ENCODE measurements at places on chromosomes 3 and 15. TPM values are rescaled to one million over a fixed set of nuclear protein-coding genes. Genes with fewer than 3 reads are reported as not detected.
A peak's percentile ranks its signal among the peaks of the same experiment; 100 is the strongest.

- no peaks in the 10 kb centered on the region for H3K4me1 ChIP-seq
- H3K4me3 ChIP-seq = no peak overlapping the region
- H3K27me3 ChIP-seq = no peaks in the 10 kb centered on the region
- H3K36me3 ChIP-seq = no peaks in the 10 kb centered on the region
These were observed 43.1 kb downstream of the SAMMSON start for GRCh38 chr3:70042641-70043040.

DNA sequence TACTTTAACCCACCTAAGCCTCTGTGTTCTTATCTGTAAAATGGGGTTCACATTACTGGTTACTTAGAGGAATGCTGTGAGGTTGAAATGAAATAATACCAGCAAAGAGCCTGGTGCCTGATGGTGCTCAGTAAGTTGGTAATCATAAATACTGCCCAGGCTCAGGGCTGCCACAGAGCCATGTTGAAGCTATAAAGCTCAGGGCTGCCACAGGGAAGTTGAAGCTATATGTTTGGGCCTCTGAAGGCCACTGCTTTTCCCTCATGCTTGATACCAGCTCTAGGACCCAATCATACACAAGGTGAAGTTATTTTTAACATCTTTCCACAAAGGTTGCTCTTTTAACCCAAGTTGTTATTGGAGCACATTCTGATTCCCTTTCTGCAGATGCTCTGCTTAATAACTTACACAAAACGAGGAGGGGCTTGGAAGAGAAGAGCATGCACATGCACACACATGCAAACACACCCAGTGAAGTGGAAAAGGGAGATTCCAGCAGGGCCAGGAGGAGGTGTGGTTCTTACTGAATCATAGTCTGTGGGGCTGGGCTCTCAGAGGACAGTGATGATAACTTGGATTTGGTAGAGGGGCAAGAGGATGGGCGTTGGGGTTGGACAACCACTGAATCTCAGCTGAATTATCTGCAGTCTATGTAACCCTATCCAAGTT, 17.4 kb downstream of the PARP14 start:
- no peak overlapping the region for H3K27ac ChIP-seq
- no peak overlapping the region for H3K4me3 ChIP-seq
- H3K36me3 ChIP-seq = peaks cover 70% of the 10 kb centered on the region
- H3K27me3 ChIP-seq = no peaks in the 10 kb centered on the region

ACAN gene
- total RNA-seq = not detected

- no peak overlapping the region for H3K4me3 ChIP-seq
- H3K27ac ChIP-seq = no peak overlapping the region
- no peaks in the 10 kb centered on the region for H3K4me1 ChIP-seq
- no peak for DNase-seq
- H3K27me3 ChIP-seq = no peaks in the 10 kb centered on the region
These were observed 87.5 kb downstream of the CD200R1L start for GRCh38 chr3:112759210-112759609.

CLK3 gene
- 167 TPM for total RNA-seq

ARL14 gene
- total RNA-seq = not detected

- no peak overlapping the region for H3K27ac ChIP-seq
- no peaks in the 10 kb centered on the region for H3K27me3 ChIP-seq
- no peak overlapping the region for H3K4me3 ChIP-seq
These were observed 413.9 kb downstream of the RBMS3 start for GRCh38 chr3:29694783-29695182.

TLR9 gene
- 2.3 TPM for total RNA-seq

- H3K36me3 ChIP-seq = no peaks in the 10 kb centered on the region
- H3K27ac ChIP-seq = no peak overlapping the region
- no peak for DNase-seq
- no peaks in the 10 kb centered on the region for H3K27me3 ChIP-seq
- no peaks in the 10 kb centered on the region for H3K4me1 ChIP-seq
- H3K4me3 ChIP-seq = no peak overlapping the region
These were observed 147.1 kb downstream of the NUP210 start for GRCh38 chr3:13272831-13273603.

DNA sequence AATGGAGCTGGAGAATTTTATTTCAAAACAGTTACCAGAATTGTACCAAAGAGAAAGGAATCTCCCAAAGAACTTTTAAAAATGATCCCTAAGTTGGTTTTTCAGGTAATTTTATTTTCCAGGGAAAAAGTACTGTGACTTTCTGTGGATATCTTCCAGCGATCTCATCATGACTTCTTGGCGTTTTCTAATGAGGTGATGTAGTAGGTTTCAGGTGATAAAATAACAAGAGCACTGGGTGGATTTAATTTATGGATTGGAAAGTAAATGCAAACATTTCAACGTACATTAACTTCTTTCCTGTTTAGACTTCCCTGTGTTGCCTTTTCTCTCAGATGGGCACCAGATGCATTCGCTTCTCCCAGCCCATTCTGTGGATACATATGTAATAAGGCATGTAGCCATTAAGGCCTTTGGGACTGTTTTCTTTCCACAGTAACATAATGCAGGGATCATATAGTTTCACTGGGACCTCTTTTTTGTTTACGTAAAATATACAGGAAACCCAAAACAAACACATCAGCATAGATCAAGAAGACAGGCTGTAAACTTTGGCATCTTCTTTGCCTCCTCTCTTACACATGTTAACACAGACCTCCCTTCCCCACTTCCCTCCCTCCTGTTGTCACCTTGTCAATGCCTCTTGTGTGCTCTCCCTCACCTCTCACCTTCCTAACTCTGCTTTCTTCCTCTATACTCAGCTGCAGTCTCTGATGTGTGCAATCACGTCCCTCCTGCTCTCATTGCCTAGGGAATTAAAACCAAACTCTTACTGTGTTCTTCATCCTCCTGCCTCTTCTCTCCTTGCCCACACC, 13.0 kb downstream of the PHLDB2 start:
- no peaks in the 10 kb centered on the region for H3K27me3 ChIP-seq
- H3K4me1 ChIP-seq = no peaks in the 10 kb centered on the region
- H3K36me3 ChIP-seq = no peaks in the 10 kb centered on the region
- DNase-seq = no peak
- H3K4me3 ChIP-seq = no peak overlapping the region

CISH gene
- 14.7 TPM for total RNA-seq

- no peak overlapping the region for H3K4me3 ChIP-seq
- no peaks in the 10 kb centered on the region for H3K27me3 ChIP-seq
- no peak for DNase-seq
- no peak overlapping the region for H3K27ac ChIP-seq
- H3K36me3 ChIP-seq = no peaks in the 10 kb centered on the region
These were observed 324.6 kb downstream of the EPHA6 start for GRCh38 chr3:97138914-97139541.

DNA sequence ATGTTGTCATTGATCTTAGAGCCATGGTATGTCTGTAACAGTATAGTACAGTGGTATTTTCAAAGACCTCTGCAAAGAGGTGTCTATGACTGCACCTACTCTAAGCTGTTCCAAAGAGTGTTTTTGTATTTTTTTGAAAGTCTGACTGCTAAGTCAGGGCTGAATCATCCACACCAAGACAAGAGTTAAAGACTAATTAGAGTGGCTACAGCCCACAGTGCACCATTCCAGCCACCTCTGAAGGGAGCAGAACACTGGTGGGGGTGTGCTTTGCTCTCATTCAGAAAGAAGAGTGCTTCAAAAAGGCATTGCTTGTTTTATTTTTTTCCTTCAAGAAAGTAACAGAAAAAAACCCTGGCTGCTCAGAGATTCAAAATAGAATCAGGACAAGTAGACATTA, 301.4 kb downstream of the GABRG3 start:
- no peaks in the 10 kb centered on the region for H3K4me1 ChIP-seq
- DNase-seq = no peak
- no peak overlapping the region for H3K27ac ChIP-seq
- no peaks in the 10 kb centered on the region for H3K27me3 ChIP-seq
- H3K36me3 ChIP-seq = no peaks in the 10 kb centered on the region

SUSD5 gene
- not detected for total RNA-seq

EPHA6 gene
- not detected for total RNA-seq

SYNPR gene
- not detected for total RNA-seq

DNA sequence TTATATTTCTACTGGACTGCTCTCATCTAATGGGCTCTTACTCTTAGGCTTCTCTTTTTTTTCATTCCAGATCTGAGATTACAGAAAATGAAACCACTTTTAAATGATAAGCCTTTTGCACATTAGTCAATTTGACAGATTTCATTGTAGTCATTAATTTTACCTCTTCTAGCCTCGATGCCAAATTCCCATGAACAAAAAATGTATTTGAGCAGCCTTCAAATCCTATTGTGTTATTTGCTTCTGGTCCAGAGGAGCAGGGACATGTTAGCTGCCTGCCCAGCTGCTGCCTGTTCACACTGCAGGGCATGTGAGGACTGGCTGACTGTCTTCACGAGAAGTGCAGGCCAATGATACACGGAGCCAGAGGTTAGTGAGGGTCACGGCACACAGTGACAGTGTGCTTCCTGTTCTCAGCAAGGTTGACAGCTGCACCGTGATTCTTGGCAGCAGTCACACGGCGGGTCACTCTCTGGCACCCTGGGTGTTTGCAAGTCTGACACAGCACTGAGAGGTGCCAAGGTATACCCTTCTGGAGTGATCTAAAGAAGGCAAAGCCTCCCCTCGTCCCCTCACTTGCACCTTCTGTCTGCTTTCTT, 40.8 kb downstream of the KAT2B start:
- H3K4me1 ChIP-seq = peaks cover 25% of the 10 kb centered on the region
- no peak overlapping the region for H3K27ac ChIP-seq
- no peaks in the 10 kb centered on the region for H3K27me3 ChIP-seq
- no peak overlapping the region for H3K4me3 ChIP-seq
- peaks cover 7% of the 10 kb centered on the region for H3K36me3 ChIP-seq
- DNase-seq = no peak

DNA sequence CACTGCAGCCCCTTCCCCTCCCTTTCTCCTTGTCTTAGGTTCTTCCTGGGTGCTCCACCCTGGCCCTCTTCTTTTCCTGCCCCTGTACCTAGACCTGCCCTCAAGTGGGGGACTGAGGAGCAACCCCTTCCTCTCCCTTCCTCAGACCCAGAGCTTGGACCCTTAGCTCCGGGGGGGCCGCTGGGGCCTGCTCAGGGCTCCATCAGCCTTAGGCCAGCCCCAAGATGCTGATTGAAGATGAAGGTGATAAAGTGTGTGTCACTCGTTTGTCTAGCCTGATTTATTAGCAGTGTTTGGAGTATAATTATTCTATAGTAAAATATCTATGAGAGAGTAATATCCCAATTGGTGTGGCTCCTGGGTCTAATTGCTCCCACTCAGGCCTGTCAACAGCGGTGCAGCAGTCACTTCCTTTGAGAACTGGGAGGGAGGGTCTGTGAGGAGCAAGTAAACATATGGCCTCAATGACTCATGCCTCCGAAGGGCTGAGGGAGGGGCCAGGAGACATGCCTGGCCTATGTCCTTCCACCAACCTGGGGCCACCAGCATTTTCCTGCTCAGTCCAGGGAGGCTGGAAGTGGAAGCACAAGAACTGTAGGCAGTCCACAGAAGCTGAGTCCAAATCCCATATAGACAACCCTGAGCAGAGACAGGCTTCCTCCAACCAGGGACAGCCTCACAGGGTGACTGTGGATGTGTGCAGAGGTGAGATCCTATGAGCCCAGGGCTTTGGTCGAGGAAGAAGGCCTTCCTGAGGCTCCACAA, 123.2 kb downstream of the DNAJB8 start:
- no peaks in the 10 kb centered on the region for H3K27me3 ChIP-seq
- no peak overlapping the region for H3K4me3 ChIP-seq
- H3K36me3 ChIP-seq = peaks cover 16% of the 10 kb centered on the region
- H3K4me1 ChIP-seq = no peaks in the 10 kb centered on the region
- DNase-seq = no peak

GRCh38 chr3:14428087-14429033, 26.0 kb downstream of the SLC6A6 start:
- peak overlapping the region; percentile 98 for H3K27ac ChIP-seq
- no peaks in the 10 kb centered on the region for H3K27me3 ChIP-seq
- no peaks in the 10 kb centered on the region for H3K36me3 ChIP-seq
- H3K4me3 ChIP-seq = no peak overlapping the region
- DNase-seq = no peak

RPS27L gene
- total RNA-seq = 150 TPM

DNA sequence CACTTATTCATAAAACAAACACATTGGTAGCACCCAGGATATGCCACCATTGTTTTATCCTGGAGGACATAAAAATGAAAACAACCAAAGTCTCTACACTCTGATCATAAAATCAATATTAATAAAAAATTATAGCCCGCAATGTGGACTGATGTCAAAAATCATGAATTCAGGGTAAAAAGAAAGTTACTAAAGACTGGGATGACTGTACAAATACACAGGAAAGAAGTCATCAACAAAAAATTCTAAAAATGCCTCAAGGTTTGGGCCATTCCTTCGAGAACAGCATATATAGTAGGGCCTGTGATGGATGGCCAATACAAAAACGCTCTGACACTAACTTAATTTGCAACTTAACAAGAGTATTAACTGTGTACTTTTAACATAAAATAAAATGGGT, 76.8 kb downstream of the THBS1 start:
- H3K27me3 ChIP-seq = no peaks in the 10 kb centered on the region
- H3K4me3 ChIP-seq = no peak overlapping the region
- no peak for DNase-seq
- H3K36me3 ChIP-seq = no peaks in the 10 kb centered on the region
- H3K4me1 ChIP-seq = no peaks in the 10 kb centered on the region

GRCh38 chr15:80087104-80087503, 27.6 kb downstream of the ZFAND6 start:
- H3K36me3 ChIP-seq = no peaks in the 10 kb centered on the region
- H3K27me3 ChIP-seq = no peaks in the 10 kb centered on the region
- no peak overlapping the region for H3K27ac ChIP-seq
- H3K4me3 ChIP-seq = no peak overlapping the region

TTC14 gene
- 177 TPM for total RNA-seq

CKMT1A gene
- not detected for total RNA-seq

ATP13A5 gene
- total RNA-seq = not detected

GRCh38 chr3:140552898-140553297, 125.0 kb upstream of the TRIM42 start:
- no peak overlapping the region for H3K27ac ChIP-seq
- H3K4me3 ChIP-seq = no peak overlapping the region
- H3K4me1 ChIP-seq = no peaks in the 10 kb centered on the region
- DNase-seq = no peak
- no peaks in the 10 kb centered on the region for H3K27me3 ChIP-seq

DNA sequence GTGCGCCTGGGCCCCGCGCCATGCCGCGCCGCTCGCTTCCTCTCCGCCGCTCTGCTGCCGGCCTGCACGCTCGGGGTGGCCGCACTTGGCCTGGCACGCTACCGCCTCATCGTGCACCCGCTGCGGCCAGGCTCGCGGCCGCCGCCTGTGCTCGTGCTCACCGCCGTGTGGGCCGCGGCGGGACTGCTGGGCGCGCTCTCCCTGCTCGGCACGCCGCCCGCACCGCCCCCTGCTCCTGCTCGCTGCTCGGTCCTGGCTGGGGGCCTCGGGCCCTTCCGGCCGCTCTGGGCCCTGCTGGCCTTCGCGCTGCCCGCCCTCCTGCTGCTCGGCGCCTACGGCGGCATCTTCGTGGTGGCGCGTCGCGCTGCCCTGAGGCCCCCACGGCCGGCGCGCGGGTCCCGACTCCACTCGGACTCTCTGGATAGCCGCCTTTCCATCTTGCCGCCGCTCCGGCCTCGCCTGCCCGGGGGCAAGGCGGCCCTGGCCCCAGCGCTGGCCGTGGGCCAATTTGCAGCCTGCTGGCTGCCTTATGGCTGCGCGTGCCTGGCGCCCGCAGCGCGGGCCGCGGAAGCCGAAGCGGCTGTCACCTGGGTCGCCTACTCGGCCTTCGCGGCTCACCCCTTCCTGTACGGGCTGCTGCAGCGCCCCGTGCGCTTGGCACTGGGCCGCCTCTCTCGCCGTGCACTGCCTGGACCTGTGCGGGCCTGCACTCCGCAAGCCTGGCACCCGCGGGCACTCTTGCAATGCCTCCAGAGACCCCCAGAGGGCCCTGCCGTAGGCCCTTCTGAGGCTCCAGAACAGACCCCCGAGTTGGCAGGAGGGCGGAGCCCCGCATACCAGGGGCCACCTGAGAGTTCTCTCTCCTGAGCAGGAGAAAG, 951 bp downstream of the GPR62 start:
- H3K4me1 ChIP-seq = peaks cover 15% of the 10 kb centered on the region
- no peaks in the 10 kb centered on the region for H3K36me3 ChIP-seq
- DNase-seq = no peak
- H3K27me3 ChIP-seq = peaks cover 8% of the 10 kb centered on the region

Data from CD4-positive, alpha-beta memory T cell (primary cell).